ENCODE measurements at places on chromosomes 2 and 18.

- DNase-seq = no peak
Measured at GRCh38 chr18:48098007-48098406, 167.5 kb upstream of the SMAD2 start.

DNA sequence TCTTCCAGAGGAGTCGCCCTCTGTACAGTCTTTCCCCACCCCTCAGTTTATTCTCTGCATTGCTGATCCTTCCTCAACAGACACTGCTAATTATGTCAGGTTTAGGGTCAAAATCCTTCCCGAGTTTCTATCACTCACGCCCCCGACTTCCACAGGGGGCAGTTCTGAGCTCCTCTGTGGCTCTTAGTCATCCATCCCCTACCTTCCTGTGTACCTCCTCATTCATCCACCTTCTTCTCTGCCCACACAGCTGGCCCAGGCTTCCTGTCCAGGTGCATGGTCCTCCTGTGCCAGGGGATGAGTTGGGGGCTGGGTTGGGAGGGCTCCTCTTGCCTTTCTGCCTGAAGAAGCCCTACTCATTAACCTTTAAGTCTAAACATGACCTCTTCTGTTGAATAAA lies 202.9 kb downstream of the ARL4C start:
- DNase-seq = no peak

- no peak for DNase-seq
Measured at GRCh38 chr2:9303528-9304225, 97.1 kb downstream of the ASAP2 start.

DNA sequence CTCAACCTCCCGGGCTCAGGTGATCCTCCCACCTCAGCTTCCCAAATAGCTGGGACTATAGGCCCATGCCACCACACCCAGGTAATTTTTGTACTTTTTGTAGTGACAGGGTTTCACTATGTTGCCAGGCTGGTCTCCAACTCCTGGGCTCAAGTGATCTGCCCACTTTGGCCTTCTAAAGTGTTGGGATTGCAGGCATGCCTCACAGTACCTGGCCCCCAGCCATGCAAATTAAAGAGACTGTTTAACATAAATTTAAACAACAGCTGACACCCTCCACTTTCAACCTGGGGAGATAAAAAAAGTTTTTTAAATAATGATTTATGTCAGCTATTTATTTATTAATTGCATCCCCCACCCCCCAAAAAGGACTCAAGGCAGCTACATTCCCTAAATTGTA lies 234.7 kb downstream of the CCDC178 start:
- no peak for DNase-seq

DNA sequence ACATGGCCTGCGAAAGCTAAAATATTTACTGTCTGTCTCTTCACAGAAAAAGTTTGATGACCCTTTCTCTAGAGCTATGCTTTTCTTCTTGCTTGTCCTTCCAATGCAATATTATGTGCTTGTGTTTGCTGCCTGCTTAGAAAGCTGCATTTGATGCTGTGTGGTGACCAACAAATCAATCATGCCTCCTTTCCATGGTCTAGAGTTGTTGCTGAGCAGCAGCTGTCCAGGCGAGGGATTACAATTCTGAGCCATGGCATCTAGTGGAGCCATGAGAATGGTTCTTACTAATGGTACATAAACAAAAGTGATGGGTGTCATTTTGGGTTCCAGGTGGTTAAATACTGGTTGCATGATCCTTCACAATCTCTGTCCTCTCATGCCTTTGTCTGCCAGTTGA lies 1142.1 kb downstream of the DPP10 start:
- no peak for DNase-seq
